ENCODE measurements at places on chromosomes 13 and 19.

DNA sequence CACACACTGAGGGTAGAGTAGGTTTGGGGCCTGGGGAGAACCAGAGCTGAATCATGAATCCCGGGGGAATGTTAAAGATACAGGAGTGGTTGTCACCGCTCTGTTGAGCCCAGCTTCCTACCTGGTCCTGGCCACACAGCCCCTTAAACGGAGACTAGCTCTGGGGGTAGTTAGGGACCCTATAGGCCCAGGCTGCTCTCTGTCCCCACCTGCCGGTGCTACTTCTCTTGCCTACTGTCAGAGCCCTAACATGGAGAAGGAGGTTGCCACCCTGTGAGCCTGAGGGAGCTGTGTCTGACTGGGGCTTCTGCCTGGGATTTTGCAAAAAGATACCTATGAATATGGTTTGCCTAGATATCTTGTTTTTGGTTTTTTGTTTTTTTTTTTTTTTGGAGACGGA is 36.6 kb upstream of the ZNF429 start:
- DNase-seq: no peak

GRCh38 chr19:45526143-45526542 is 18.9 kb downstream of the VASP start:
- DNase-seq: no peak

DNA sequence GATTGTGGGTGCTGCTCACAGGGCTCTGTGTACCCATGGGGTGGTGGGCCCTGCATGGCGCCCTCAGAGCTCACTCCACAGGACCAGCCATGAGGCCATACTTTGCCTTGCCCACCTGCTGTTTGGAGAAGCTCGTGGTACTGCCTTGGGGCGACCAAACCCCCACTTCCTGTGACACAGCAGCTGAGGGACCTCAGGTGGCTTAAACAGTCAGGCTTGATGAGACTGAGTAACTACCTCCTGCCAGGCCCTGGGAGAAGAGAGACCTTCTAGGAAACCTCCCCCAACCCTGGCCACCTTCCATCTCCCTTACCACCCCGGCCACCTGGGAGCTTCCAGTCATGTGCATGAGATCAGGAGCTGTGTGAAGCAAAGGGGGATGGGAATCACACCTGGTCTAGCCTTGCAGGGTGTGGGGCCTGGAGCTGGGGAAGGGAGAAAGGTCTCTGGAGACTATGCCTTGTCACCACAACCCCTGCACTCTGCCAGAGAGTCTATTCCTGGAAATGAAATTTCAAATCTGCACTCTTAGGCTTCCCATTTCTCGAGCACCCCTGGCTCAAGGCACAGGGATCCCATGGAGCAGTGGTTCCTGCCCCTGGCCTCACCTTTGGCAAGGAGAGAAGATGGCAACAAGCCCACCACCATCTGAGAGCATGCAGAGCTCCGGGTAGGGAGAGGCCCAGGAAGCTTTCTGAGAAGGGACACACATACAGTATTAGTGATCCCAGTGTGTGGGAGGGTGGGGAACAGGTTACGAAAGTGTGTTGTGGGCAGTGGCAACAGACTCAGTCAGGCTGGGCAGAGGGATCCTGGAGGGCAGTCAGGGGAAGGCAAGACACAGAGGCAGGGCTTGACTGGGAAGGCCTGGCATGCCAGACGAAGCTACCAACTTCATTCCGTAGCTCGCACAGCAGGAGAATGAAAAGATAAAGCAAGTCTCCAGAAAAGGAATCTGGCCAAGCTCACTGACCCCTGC is 125.0 kb downstream of the URI1 start:
- no peak for DNase-seq

DNA sequence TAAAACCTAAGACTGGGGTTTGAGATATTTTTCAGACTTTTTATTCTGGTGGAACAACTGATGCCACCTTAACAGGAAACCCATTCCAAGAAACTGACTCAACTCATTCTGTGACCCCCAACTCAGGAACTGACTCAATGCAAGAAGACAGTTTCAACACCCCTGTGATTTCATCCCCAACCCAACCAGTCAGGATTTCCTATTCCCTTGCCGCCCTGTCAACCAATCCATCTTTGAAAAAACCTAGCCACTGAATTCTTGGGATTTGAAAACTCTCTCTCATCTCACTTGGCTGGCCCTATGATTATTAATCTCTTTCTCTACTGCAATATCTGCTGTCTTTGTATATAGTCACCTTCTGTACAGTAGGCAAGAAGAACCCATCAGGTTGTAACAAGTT is 1211.9 kb upstream of the ATXN8OS start:
- no peak for DNase-seq

DNA sequence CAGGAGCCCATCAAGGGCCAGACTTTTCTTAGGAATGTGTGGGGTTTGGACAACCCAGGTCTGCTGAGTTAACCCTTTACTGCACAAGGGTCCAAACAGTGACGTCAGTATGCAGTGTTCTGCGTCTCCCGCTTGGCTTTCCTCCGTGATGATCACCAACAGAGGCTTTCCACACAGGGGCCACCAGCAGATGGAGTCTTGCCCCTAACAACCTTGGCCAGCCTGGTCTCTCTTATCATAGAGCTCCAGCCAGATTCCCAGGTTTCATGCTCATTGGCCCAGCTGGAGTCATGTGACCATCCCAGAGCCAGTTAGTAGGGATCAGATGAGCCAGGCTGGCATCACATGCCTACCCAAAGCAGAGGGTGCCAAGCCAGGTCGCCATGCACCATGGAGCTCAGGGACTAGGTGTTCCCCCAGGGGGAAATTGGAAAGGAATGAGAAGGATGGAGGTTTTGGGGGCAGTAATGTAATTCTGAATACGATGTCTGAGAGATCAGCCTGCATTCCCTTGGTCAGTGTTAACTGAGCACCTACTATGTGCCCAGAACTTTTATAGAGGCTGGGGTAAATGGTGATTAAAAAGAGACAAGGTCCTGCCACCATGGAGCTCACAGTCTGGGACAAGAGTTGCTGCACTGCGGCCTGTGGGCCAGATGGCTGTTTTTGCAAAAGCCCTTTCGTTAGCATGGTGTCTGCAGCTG is 61.2 kb downstream of the MYH14 start:
- DNase-seq: no peak

DNA sequence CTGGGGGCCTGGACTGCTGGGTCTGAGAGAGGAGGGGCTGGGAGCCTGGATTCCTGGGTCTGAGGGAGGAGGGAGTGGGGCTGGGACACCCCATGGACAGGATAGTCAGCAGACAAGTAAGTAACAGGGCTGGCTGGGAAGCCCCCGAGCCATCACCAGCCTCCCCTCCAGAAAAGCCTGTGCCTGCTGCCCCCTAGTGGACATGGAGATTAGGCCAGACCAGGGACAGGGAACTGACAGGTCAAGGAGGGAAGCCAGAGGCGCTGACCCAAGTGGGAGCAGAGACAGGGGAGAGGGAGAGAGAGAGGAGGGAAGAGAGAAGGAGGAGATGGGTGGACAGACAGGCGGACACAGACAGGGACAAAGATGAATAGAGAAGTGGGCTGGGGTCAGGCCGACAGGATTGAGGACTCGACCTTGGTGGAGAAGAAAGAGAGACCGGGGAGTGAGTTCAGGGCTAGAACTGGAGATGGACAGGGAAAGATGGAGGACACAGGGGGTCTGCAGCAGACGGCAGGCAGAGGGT is 6.7 kb upstream of the ERFL start:
- DNase-seq: no peak

DNA sequence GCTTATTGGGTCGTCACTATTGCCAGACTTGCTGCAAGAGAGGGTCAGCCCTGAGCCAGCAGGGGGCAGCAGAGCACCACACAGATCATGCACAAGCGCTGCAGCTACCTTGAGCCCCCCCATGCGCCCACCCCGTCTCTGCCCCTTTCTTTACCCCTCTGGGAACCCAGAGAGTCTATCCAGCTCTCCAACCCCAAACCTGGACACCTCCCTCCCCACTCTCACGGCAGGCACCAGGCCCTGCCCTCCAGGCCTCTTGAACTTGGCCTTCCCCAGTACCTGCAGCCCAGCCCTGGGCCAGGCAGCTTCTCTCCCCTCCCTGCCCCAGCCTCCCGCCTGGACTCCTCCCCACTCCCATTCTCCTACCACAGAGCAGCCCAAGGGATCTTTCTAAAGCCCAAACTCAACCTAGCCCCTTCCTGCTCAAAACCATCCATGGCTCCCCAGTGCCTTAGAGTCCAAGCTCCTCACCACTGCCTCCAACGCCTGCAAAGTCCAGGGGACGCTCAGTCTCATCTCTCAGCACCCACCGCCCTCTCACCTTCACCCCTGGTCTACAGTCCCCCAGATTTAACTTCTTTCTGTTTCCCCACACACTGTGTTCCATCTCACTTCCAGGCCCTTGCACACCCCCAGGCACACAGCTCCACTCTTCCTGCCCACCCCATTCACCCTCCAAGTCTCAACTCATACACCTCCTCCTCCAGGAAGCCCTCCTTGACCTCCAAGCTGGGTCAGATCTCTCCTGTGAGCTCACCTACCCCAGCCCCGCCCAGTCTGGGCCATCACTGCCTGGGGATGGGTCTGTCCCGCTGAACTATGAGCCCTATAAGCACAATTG is 9.4 kb upstream of the CEACAM16 start:
- no peak for DNase-seq

DNA sequence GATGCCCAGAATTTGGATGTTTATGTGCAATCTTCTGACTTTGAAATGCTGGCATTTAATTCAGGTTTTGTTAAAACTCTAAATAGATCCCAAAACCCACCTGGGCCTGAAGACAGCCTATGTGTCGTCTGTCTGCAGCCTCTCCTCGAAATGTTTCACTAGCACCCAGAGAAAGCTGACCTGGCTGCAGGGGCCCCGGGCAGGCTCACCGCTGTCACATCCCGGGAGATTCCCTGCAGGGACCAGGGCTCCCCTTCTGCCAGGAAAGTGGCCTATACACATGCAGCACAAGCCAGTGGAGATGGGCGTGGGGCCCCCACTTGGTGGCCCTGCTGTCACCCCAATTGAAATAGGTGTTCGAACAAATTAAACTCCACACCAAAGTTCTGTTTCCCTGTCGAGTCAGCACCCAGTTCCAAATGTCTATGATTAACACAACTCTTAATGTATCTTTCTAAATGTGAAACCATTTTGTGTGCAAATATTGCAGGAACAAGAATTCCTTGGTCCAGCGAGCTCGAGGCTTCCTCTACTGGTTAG is 145.8 kb upstream of the ZNF507 start:
- DNase-seq: no peak

DNA sequence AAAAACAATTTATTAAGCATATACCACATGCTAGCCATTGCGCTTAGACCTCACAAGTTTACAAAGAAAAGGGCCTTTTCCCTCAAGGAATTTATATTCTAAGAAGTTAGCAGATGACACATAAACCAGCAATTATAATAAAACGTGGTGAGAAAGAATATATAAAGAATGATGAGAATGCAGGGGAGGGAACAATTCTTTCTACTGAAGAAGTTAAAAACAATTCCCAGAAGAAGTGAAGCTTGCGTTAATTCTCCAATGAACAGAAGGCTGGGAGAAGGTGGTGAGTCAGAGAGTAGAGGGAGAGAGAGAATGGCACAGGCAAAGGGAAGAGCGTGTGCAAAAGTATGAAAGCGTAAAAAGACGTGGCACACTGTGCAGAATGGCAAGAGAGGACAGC is 69.5 kb upstream of the ZDHHC20 start:
- no peak for DNase-seq

DNA sequence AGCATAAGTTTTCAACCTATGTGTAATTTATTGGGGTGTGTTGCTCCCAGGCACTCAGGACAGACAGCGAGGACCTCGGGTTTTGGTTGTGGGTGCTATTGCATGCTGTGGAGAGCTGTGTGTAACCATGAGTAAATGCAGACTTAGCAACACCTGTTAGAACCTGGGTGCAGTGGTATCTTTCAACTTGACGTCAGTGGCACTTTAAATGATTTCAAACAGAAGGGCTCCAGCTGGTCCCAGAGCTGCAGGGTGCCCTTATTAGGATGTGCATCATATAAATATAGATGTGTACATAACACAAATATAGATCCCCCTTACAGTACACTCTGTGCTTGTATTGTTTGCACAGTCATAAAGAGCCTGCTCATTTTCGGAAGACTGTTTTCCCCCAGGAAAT is 228.3 kb upstream of the IRS2 start:
- DNase-seq: no peak

DNA sequence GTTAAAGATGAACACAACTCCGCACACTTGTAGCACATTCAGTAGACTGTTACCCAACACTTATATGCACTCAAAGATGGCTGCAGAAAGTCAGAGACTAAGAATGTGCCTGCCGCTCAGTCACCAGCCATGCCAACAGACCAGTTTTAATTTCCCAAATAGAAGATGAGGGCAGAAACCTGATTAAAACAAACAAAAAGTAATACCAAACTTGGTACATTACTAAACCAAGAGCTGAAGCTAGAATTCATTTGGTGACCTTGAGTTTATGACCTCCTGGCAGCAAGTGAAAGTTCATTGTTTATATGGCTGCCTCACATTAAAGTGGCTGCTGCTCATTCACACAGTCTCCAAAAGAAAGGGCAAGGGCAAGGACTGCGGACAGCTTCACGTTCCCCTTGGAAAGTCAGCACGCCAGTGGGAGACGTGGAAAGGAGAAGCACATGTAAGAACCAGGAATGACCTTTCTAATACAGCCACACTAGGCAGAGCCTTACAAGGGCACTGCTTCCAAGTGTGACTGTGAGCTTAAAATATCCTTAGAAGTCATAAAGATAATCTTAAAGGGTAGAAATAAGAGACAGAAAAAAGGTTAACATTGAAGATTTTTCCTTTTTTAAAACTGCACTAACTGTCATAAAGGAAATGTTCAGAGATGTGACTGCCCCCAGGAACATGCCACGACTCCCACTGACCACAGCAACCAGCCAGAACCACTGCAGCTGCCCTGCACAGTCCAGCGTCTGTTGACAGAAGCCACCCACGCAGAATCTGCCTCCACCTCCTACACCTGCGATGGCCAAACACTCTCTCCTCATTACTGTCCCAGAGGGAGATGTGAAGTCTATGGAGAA is 73.5 kb downstream of the STK24 start:
- no peak for DNase-seq

GRCh38 chr19:2500156-2500555 is 24.2 kb downstream of the GADD45B start:
- no peak for DNase-seq

GRCh38 chr13:79468819-79469218 is 12.1 kb upstream of the NDFIP2 start:
- DNase-seq: no peak

GRCh38 chr19:47309038-47309437 is 623 bp upstream of the C5AR1 start:
- no peak for DNase-seq

- DNase-seq: no peak
These were observed 1.1 kb upstream of the KCTD15 start for GRCh38 chr19:33795370-33796163.

GRCh38 chr13:24228852-24229458 is 68.4 kb downstream of the SPATA13 start:
- DNase-seq: no peak

- no peak for DNase-seq
These were observed 46.4 kb downstream of the PEX11G start for GRCh38 chr19:7442423-7442822.

Measured in cortex of kidney (tissue), 1 donor.